ENCODE measurements at places on chromosomes 3 and 15.

DNA sequence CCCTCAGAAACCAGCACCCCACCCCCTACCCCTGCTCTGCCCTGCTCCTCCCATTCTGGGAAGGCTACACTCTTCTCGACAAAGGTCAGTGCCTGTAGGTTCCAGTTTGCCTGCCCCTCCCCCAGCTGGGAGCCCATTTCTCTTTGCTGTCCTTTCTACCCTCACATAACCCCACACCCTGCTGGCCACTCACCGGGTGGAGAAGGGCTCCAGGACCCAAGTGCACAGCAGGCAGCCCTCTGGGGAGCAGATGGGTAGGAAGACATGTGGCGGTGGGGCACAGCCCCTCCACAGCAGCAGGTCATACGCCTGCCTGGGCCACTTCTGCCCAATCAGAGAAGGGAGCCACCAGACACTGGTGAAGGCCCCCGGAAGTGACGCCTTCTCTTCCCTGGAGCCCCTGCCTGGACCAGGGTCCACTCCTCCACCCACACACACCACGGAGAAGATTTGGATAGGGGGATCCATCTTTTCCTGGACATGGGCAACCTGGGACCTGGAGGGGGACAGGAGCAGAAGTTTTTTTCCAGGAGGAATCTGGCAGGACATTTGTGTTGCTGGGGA lies at the start of gene THPO:
THPO (minus strand) TSS at position 326 of the 564 bp plus-strand sequence. CDS start 1,948 bp downstream, outside the sequence.
- peak; percentile 51 for DNase-seq

GRCh38 chr3:65729973-65730372 lies 308.7 kb downstream of the MAGI1 start:
- DNase-seq = no peak

DNA sequence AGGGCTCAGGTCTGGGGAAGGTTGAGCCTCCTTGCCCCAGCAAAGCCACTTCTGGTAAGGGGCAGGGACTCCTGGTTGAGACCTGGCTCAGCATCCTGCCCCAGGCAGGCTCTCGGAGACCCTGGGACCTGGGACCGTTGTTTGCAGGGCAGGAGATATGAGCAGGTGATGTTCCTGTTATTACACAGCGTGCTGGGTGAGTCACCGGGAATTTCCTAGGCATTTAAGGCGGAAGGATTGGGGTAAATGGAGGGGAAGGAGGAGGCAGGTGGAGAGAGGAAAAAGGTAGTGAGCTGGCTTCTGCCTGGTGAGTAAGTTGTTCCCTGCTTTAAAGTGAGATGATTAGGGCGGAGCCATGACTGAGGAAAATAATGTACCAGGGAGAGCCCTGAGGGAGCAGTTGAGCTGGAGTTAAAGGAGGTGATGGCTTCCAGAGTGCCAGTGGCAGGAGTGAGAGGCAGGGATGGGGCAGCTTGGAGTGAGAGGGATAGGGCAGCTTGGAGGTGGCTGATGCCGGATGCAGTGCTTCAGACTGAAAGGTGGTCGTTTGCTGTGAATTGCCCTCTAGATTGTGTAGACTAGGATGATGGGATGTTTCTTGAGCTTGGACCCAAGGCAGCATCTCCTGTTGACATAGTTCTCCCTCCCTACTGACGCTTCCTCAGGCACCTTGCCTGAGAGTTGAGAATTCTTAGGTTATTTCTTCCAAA lies 79.4 kb downstream of the AAGAB start:
- no peak for DNase-seq

DNA sequence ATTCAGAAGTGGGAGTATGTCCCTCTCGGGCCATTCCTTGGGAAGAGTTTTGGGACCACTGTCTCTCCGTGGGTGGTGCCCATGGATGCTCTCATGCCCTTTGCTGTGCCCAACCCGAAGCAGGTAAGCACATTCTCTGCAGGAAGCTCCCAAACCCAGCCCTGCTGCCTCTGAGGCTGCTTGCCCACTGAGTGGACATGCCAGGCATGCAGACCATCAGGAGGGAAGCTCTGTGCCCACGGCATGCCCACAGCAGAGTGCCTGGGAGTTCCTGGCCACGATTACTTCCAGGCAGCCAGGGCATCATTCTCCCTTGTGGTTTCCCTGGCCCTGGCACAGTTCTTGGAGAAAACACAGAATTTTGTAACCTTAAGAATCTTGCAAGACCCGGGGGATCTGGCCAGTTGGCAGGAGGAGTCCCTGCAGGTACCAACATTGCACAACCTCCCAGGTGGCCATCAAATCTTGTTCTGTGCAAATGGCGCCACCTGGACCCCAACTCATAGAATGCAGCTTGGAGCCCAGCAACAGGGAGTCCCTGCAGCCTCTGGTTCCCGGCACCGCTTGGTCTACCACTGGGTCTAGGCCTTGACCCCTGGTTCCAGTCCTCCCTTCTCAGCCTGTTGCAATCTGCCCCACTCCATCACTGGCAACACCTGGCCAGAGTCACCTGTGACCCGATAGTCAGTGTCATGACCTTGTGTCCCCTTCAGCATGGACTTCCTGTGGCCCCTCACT lies 20.4 kb downstream of the FAH start:
- peak; percentile 88 for DNase-seq

- DNase-seq = no peak
These were observed 80.5 kb upstream of the MEX3B start for GRCh38 chr15:82126346-82126745.

DNA sequence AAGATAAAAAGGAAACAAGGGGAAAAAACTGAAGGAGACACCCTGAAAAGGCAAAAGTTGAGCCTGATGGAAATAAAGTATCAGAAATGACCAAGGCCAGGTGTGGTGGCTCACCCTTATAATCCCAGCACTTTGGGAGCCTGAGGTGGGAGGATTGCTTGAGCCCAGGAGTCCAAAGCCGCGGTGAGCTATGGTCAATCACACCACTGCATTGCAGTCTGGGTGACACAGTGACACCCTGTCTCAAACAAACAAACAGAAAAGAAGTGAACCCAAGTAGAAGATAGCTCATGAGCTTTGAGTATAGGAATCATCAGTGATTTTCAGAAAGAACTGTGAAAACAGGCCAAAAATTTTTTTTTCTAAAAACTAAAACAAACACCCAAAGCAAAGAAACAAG lies 26.4 kb upstream of the TBC1D23 start:
- no peak for DNase-seq

- no peak for DNase-seq
These were observed 250.0 kb upstream of the NECTIN3 start for GRCh38 chr3:110821586-110821985.

GRCh38 chr3:72912532-72912931 lies 24.7 kb downstream of the GXYLT2 start:
- DNase-seq = no peak

- no peak for DNase-seq
These were observed 340.2 kb downstream of the ROBO2 start for GRCh38 chr3:77380136-77380535.

GRCh38 chr15:98853161-98853560 lies 154.4 kb downstream of the PGPEP1L start:
- peak; percentile 91 for DNase-seq

DNA sequence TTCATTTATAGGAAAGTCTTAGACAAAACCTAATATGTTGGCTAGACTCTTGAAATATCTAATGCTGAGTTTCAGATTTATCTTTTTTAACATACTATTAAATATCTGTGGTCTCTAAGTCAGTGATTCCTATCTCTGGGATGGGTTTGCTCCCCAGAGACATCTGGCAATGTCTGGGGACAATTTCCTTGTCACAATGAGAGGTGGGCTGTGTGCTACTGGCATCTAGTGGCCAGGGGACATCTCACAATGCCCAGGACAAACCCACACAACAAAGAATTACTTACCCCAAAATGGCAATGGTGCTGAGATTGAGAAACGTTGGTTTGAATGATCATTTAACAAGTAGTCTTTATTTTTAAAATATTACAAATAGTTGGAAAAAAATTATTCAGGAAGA lies 602.1 kb downstream of the MAGI1 start:
- no peak for DNase-seq

GRCh38 chr15:92018535-92019239 lies 165.2 kb downstream of the SLCO3A1 start:
- peak; percentile 41 for DNase-seq

DNA sequence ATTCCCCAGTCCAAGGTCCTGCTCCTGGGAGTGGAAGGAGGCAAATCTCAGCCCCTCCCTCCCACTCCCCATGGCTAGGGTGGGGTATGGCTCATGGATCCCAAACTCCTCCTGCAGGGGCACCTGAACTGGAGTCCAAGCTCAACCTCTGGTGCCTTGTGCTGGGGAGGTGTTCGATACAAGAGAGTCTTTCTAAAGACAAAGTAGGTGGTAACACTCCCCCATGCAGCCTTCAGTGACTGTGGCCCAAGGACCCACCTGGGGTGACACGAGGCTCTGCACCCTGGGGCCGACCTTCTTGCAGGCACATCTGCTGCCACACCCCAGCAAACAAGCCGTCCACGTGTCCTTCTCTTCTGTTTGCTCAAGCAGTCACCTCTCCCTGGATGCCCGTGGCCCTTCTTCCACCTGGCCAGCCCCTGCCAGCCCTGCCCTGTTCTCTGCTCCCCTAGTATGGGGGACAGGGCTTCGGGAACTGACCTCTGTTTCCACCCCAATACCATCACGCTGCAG lies 36.7 kb upstream of the SLC6A11 start:
- DNase-seq = no peak

- DNase-seq = peak; percentile 86
These were observed 15.5 kb downstream of the SPTBN5 start for GRCh38 chr15:41878355-41878699.

DNA sequence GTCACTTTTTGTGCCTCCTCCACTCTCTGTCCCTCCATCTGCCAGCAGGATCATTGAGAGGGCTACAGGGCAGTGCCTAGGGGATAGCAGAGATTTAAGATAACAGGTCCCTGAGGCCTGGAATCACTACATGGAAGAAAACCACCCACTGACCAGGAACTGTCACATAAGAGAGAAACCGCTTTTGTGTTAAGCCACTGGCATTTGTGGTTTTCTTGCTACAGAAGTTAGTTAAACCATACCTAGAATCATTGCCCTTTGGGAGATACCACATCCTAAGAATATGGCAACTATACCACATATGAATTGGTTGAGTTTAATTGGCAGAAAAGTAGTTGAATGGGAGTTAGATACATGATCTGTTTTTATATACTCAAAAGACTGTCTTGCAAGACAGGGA lies 112.8 kb upstream of the LPP start:
- DNase-seq = no peak

GRCh38 chr3:66435989-66436388 lies 64.8 kb downstream of the LRIG1 start:
- DNase-seq = no peak

DNA sequence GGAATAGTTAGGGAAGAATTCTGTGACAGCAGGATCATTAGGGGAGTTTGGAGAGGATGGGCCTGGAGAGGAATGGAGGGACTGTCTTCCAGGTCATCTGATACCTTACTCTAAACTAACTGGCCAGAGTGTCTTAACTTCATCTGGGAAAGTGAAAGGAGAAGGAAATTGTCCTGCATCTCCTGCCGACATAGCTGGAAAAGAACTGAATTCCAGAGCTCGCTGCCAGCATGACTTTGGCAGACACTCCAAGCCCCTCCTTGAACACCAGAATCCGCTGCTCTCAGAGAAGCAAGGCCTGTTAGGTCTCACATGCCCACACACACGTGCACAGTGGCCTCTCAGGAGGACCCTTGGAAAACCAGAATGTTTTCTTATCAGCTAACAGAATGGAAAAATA lies 10.5 kb downstream of the ABI3BP start:
- DNase-seq = no peak

DNA sequence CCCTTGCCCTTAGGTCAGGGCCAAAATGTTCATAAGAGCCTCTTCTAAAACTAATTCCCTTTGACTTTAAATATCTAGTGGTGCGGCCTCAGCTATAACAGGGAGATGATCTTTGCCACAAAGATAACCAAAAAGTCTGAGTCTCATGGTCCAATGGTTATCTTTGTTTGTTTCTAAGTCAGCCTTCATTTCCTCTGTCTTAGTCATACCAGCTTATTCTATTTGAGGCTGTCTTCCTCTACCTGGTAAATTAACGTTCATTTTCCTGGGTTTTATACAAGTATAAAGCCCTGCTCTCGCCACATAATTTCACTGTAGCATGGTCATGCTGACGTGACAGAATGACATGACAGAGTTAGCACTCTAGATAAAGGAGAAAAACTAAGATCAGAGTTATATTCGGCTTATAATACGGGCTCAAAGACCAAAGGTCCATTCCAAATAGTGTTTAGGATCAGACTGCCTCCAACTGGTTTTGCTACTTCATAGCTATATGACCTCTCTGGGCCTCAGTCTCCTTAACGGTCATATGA lies 18.4 kb downstream of the ZNF860 start:
- DNase-seq = no peak

DNA sequence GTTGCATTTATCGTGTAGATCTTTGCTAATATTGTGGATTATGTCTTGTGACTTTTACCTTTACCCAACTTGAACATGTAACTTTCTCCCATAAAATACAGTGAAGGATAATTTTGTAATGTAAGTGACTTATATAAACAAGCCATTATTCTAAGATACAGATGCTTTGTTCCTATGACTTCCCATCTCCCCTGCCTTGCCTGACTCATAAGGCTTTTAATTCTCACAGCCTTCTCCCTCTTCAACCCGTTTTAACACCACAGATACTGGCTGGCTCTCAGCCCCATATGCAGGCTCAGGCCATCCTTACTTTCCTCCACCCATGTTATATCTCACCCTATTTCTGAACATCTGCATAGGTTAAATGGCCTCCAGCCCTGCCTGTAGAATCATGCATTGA lies 4.1 kb downstream of the CCNDBP1 start:
- no peak for DNase-seq

DNA sequence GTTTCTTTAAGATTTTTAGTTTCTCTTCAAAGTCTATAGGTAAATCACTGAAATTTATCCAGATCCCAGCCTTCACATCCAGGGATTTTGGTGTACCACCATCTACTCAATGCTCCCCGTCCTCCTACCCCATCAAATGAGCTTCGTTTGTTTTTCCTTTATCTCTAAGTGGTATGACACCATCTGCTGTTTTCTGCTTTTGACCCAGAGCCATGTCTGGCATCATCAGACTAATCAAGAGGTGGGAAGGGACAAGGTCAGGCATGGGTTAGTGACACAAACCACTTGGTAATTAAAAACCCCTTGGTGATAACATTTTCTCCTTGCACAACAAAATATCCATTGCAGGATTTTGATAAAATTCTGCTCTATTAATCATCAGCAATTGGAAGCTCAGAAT lies 92.7 kb upstream of the GOLGA8J start:
- DNase-seq = no peak

DNA sequence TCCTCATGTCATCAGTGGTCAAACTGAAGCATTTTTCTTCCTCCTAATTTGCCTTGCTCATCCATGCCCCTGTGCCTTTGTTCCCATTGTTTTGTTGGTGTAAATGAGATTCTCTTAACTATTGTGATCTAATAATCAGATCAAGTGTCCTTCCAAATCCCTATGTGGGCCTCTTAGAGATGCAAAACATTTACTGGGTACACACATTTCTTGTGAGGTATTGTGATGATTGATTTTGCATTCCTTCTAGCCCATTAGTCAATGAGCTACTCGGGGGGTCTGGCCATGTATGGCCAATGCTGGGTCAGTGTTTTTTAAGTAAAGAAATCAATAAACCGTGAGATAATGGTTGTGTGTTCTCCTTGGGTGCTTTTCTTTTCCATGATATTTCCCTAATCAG lies 580.4 kb downstream of the VGLL3 start:
- DNase-seq = no peak
